ENCODE measurements at places on chromosomes 13 and 19.

DNA sequence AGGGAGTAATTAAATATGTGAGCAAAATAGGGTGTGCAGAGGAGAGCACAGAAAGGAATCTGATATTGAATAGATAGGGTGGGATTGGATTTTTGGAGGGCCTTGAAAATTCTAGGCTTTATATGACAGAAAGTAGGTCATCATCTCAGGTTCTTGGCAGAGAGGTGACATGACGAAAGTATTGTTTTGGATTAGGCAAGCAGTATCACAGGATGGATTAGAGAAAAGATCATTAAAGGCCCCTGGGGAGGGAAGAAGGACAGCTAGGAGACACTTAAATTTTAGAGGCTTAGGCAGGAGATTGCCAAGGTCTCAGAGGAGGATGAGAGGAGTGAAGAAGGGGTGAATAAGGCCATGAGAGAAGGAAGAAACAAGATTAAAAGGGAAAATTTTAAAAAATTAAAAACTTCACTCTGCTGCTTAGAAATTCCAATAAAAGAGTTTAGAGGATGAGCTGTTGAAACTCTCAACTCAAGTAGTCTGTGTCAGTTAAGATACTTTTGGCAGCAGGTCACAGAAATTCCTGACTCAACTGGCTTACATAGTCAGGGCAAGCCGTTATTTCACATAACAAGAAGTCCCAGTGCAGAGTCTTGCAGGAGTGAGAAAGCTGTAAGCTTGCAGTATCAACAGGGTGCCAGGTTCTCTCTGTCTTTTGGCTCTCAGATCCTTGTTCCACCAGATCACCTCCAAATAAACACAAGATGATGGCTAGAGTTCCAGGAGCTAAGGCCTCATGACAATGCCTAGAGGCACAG, 8.8 kb downstream of the GPC6 start:
- no peak for DNase-seq

- no peak for DNase-seq
These were observed 123.1 kb downstream of the RBM26 start for GRCh38 chr13:79282976-79283375.

- no peak for DNase-seq
These were observed 530.6 kb downstream of the FGF9 start for GRCh38 chr13:22201375-22201925.

- no peak for DNase-seq
These were observed 242.2 kb upstream of the EDNRB start for GRCh38 chr13:78160793-78161192.

GRCh38 chr19:6185093-6185834, 49.8 kb downstream of the ACSBG2 start:
- no peak for DNase-seq

GRCh38 chr13:64000321-64000720, 2584.7 kb upstream of the PCDH20 start:
- no peak for DNase-seq

GRCh38 chr13:93794197-93794885, 567.7 kb downstream of the GPC6 start:
- no peak for DNase-seq

DNA sequence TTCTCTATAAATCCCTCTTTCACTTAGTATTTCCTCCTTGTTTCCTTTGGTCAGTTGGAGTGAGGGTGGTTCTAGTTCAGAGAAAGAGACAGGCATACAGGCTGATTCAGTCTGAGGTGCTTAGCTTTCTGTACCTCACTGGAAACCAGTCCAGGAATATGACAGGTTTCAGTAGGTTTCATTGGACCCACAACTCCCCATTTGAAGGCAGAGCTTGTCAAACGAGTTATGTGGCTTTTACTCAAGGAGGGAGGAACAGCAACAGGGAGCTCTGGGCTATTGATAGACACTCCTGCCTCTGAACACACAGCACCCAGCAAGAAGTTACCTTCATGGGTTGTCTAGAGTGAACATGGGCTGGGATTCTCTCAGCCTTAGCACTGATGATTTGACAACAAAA, 14.5 kb downstream of the ACTN4 start:
- DNase-seq = no peak

GRCh38 chr13:30453727-30454126, 12.0 kb downstream of the HMGB1 start:
- no peak for DNase-seq

- DNase-seq = no peak
These were observed 21.4 kb downstream of the ZNF44 start for GRCh38 chr19:12272980-12273901.

- DNase-seq = no peak
These were observed 43.4 kb upstream of the MAP3K10 start for GRCh38 chr19:40147693-40148347.

DNA sequence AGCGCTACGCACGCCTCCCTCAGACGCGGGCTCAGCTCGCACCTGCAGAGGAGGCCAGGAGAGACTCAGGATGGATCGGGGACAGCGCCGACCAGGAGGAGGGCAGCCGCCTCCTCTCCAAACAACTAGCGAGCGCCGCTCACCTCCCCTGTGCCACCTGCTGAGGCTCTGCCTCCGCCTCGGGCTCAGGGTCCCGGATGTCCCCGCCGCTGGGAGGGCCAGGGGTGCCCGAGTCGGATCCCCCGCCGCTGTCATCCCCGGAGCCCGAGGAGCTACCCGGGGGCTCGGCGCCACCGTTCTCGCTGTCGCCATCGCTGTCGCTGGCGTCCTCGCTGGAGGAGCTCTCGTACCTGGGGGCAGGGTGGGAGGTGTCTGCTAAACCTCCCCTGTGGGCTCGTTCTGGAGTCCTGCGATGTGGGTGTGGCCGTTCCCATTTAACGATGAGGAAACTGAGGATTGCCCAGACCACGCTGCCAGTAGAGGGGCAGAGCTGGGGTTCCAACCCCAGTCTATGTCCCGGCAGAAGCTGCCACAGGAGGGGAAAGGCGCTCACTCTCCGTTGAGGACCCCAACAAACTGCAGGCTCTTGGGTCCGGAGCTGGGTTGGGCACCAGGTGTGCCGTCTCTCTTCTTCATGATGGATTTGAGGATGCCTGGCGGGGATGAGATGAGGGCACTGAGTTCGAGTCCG, 9.2 kb downstream of the KANK3 start:
- no peak for DNase-seq

DNA sequence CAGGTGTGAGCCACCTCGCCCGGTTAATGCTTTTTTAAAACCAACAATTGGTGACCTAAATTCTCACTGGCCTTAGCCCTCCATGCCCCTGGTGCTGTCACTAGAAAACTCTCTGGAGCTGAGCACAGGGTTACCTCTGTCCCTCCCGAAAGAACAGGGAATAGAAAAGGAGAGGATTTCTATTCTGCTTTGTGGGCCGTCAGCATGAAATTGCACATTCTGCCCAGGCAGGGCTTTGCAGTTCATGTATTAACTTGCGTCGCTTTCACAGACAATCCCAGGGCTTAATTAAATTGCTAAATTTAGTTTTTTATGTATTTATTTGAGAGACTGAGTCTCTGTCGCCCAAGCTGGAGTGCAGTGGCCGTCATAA, 583 bp upstream of the ZNF480 start:
- no peak for DNase-seq

DNA sequence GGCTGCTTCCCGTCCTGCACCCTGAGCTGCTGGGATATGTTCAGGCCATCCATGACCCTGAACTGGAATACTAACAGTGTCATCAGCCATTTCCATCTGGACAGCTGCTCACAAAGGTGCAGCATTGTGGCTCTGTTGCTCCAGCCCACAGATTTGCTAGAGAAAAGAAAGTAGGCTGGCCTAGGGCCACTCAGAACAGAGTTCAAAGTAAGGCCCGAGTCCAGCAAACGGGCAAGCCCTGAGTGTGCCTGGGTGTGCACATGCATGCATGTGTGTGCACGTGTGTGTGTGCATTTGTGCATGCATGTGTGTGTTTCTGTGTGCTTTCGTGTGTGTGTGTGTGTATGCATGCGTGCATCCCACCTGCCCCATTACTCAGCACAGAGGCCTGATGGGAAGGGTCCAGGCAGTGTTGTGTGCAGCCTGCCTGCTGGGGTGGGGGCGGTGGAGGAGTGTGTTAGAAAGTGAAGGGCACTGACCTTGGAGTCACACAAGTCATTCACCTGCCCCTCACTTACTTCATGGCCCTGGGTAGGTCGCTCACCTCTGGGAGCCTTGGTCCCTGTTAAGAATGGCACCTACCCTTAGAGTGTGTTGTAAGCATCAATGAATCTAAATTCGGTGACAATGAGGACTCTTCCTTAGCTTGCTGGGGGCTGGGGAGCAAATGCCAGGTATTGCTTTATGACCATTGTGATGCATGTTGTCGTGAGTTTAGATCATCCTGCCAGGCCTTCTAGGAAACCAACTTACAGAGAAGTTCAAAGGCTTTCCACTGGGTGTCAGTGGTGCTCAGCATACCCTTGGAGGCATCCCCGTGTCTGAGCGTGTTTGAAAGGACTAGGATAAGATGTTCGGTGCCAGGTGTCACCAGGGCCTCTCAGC, 53.2 kb downstream of the GPR12 start:
- DNase-seq = peak; percentile 76

- DNase-seq = no peak
These were observed 1.8 kb upstream of the SLC27A1 start for GRCh38 chr19:17468302-17469091.

DNA sequence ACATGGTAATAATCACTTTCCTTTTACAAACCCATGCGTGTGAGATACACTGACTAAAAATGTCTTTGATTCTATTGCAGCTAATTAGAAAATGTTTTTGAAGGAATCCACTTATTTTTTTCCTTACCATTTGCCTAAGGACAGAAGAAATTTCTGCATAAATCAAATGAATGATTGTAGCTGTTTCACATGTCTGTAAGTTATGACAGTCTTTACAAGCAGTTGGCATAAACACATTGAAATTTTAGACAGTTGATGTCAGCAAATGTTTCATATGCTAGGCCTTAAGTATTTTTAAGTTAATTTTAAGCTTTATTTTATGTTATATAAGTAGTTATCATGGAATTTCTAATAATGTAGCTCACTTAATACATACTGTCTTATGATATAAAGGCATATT, 598.4 kb upstream of the SLITRK6 start:
- DNase-seq = no peak

- no peak for DNase-seq
These were observed 4.8 kb downstream of the MEGF8 start for GRCh38 chr19:42330241-42330711.

- no peak for DNase-seq
These were observed 34.4 kb upstream of the PSPC1 start for GRCh38 chr13:19817106-19817505.

- no peak for DNase-seq
These were observed 163.5 kb downstream of the MTUS2 start for GRCh38 chr13:28983641-28984040.

DNA sequence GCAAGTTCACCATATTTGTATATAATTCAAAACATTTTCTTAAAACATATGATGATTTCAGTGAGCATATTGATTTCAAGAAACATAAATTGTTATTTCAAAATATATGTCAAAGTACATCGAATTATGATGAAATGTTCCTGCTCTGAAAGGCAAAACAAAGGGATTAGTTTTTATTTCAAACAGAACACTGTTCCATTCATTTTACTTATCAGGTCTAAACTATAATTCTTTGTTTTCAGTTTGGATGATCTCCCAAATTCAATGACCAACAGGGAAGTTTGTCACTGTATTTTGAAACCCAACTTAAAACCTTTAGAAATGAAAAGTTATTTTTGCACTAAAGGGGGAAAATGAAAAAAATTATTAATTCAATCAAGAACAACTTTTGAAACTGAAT, 610.2 kb downstream of the SLITRK1 start:
- DNase-seq = no peak

GRCh38 chr13:107901996-107902562, 313.3 kb downstream of the LIG4 start:
- no peak for DNase-seq

DNA sequence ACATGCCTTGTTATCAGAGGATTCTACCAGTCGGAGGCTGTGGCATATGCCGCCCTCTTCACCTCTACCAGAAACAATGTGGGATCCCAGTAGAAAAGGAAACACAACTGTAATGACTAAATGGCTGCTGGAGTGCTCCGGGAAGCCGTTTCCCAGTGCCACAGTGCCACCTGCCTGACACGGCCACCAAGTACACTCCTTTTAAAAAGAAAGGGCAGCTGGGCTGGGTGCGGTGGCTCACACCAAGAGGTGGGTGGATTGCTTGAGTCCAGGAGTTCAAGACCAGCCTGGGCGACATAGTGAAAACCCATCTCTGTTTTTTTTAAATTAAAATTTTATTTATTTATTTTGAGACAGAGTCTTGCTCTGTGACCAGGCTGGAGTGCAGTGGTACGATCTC, 67.3 kb downstream of the TRPM4 start:
- peak; percentile 52 for DNase-seq

GRCh38 chr13:65600702-65601101, 1629.4 kb downstream of the PCDH9 start:
- DNase-seq = no peak

- no peak for DNase-seq
These were observed 6.2 kb downstream of the NDUFA11 start for GRCh38 chr19:5897189-5897969.

- no peak for DNase-seq
These were observed 1.9 kb downstream of the TSHZ3 start for GRCh38 chr19:31347354-31347753.

DNA sequence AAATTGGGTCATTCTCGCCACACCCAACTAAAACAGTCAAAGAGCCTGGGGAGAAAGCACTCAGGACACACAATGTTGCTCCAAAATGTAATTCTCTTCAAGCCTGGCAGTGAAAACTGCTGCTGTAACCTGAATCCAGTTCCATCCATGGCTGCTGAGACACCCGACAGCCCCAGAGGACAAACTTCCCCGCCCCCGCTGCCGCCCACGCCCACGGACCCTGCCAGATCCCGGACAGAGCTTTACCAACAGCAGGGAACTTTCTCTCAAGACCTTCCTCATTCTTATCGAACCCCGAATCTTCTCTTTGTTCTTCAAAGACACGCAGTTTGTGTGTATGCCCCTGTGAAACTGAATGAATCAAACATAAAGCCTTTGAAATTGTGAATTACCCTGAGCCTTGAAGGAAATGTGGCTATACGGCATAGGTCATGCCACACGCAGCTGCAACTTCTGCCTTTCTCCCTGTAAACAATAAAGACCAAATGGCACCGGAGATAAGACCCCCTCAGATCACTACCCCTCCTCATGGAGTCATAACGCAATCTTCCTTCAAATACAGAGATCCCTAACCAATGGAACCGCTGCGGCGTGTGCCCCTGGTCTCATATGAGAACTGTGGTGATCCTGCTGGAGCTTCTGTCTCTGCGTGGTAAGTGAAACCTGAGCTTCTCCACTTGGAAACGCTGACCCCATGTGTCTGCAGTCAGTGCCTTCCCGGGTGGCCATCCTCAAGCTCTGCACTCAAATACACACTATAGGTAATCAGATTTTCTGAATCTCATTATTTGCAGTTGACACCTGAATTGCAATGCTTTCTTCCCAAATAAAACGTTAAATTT, 4.8 kb upstream of the LAMP1 start:
- peak; percentile 7 for DNase-seq

- no peak for DNase-seq
These were observed 21.1 kb downstream of the KBTBD6 start for GRCh38 chr13:41111454-41111853.

DNA sequence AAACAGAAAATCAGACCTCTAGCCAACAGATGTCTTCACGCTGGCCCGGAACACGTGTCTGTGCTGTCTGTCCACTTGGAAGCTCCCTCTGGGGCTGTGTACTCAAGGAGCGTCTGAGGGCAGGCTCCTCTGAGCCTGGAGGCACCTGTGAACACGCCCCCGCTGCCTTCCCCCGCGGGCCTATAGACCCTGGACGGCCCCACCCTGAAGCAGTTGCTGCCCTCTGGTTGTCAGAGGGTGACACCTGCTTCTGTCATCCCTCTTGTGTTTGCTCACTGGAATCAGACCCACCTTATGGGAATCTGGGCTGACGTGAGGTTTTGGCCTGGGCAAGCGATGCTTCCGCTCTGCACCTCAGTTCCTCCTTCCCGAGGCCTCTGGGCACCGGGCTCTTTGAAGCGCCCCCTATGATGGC, 19.2 kb downstream of the EPN1 start:
- DNase-seq = no peak
